OCI-LY7 (cell line): ENCODE measurements at places on chromosomes 1 and 21.
A peak's percentile ranks its signal among the peaks of the same experiment; 100 is the strongest.

DNA sequence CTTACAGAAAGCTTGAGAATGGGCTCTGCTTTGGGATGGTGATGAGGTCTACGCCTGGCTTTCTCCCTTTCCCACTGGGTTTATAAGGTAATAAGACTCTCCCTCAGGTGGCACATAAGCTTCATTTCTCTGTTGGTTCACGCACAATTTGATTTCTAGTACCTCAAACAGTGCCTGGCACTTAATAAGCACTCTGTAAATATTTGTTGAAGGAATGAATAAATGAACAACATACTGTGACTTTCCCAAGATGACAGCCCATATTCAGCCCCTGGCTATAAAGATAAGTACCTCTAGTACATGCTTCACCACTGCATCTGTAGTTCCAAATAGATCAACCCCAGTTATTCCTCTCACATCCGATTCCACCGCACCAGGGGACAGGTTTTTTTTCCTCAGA is 17.8 kb downstream of the COPA start:
- DNase-seq, result no peak

DNA sequence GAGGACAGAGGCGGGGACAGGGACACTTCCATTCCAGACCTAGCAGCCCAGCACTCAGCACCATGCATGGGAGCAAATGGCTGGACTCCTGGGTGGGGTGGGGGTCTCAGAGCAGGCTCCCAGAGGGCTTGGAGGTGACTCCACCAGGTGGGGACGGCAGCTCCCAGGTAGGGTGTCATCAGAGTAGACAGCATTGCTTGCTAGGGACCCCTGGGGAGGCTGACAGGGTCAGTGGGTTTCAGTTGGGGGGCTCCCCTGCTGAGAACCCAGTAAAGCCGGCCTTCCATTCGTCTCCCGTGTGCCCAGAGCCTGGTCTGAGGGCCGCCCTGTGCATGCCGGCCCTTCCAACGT is 4.8 kb upstream of the GJC2 start:
- no peak for DNase-seq

DNA sequence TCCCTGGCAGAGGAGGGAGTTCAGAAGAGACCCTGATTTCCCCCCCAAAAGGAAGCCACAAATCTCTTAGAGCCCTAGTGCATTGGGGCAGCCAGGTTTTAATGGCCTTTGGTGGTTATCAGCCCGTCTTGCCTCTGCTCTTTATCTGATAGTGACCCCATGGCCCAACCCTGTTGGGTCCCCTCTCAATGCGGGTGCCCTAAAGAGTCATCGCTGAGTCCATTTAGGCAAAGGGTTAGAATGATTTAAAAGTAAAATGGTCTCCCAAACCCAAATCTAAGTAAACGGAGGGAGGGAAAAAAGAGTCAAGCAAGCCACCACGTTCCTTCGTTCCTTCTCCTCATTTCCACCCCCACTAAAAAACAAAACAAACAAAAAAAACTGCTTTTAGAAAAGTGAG is 164.0 kb downstream of the RUNX1 start:
- DNase-seq, result no peak

DNA sequence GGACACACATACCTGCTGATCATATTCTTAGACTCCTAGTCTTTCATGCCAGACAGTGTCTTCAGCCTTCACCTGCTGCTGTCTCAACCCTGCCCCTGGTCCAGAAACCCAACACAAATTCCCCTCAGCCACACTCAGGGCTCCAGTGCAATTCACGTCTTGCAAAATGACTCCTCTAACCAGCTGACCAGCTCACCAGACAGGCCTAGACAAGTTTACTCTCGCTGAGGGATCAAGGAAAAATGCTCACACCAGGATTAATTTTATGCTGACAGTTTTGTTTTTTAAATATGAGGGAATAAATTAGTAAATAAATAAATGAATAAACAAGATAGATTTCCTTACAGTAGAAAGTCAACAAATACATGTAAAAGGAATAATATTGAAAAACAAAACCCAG is 28.5 kb downstream of the CCDC185 start:
- no peak for DNase-seq

GRCh38 chr1:230120921-230121381 is 53.9 kb downstream of the GALNT2 start:
- DNase-seq, result peak; percentile 72

DNA sequence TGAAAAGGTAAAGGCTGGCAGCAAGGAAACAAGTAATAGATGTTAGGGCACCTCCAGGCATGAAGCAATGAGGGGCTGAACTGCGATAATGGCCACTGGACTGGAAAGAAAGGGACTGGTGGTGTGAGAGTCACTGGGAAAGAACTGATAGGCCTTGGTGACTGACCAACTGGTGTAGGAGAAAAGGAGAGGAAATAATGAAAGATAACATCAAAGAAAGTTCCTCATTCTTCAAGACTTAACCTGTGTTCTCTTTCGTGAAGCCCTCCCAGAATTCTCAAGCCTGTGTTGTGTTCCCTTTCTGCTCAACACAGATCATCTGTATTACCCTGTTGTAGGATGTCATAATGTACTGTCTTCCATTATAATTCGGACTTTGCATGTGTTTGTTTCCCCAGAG is 20.9 kb upstream of the SNX27 start:
- DNase-seq, result no peak

- no peak for DNase-seq
Measured at GRCh38 chr21:31911138-31911907, 38.5 kb downstream of the HUNK start.

GRCh38 chr1:40064797-40065499 is 24.4 kb downstream of the CAP1 start:
- DNase-seq, result peak; percentile 86
